Dorsolateral prefrontal cortex (tissue), 122 donors: ENCODE measurements at places on chromosomes 16 and 17. TPM values are rescaled to one million over a fixed set of nuclear protein-coding genes. Genes with fewer than 3 reads are reported as not detected.

HS3ST2 gene
- total RNA-seq = 26.2 TPM

ZNF213 gene
- 20.6 TPM for total RNA-seq

CFAP119 gene
- 21.4 TPM for total RNA-seq

GCGR gene
- not detected for total RNA-seq

SPATA22 gene
- total RNA-seq = 1.2 TPM

CLEC3A gene
- not detected for total RNA-seq

CD300E gene
- total RNA-seq = 0.26 TPM
